SIG-M5 (cell line): ENCODE measurements at places on chromosomes 2 and 18.

DNA sequence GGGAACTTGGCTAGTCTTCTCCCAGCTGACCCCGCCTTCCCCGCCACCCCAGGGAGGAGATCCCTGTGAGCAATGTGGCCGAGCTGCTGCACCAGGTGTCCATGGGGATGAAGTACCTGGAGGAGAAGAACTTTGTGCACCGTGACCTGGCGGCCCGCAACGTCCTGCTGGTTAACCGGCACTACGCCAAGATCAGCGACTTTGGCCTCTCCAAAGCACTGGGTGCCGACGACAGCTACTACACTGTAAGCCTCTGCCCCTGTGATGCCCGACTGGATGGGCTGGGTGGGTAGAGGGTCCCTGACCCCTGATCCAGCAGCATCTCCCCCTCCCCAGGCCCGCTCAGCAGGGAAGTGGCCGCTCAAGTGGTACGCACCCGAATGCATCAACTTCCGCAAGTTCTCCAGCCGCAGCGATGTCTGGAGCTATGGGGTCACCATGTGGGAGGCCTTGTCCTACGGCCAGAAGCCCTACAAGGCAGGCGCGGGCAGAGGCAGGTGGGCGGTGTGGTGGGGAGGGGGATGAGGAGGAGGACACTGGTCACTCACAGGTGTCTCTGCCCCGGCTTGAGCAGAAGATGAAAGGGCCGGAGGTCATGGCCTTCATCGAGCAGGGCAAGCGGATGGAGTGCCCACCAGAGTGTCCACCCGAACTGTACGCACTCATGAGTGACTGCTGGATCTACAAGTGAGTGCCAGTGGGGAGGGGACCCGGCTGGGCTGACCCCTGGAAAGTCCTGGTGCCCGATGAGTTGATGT, 24.2 kb downstream of the ZAP70 start:
- no peak for DNase-seq

GRCh38 chr2:183967756-183968155, 630.6 kb upstream of the ZNF804A start:
- DNase-seq: no peak

DNA sequence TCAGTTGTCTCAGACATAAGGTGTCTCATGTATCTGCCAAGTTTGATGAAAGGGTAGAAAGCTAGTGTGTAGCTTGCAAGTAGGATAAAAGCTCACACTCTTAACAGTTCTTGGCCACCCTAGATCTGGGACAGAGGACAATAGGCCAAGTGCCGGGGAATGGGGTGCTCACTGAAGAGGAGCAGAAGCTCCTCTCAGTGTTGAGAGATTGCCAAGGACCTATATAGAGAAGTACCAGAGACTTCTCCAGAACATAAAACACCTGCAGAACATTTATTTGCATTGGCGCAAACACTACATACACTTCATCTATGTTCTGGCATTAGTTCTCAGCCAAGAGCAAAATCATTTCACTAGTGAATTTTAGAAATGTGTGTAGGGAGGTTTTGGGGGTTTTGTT, 2.9 kb upstream of the GTF3C3 start:
- no peak for DNase-seq

DNA sequence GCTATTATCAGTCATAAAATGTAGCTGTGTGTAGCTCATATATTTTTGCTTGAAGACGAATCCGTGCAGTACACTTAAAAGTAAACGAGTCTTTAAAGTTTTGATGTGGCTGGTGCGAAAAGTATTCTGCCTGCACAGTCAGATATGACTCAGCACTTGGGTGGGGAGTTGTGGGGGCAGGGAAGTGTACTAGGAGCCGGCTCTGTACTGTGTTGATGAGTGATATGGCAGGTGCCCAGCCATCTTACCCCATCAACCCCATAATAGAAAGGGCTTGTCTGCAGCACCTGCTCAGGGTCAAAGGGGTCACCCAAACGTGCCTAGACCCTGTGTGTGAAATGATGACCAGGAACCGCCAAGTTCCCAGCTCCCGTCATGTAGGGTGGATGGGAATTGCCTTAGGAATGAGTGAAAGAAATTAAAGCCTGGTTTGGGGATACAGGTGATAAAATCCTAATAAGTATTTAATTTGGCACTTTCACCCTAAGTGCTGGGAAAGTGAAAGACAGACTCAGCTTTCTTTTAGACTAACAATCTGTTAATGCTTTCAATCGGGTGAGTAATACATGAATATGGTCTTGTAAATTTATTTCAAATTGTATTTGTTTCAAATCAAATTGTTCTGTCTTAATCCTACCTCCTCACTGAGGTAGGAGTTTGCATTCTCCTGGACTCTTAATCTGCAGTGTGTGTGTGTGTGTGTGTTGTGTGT, 48.0 kb downstream of the BCL2L11 start:
- DNase-seq: no peak

DNA sequence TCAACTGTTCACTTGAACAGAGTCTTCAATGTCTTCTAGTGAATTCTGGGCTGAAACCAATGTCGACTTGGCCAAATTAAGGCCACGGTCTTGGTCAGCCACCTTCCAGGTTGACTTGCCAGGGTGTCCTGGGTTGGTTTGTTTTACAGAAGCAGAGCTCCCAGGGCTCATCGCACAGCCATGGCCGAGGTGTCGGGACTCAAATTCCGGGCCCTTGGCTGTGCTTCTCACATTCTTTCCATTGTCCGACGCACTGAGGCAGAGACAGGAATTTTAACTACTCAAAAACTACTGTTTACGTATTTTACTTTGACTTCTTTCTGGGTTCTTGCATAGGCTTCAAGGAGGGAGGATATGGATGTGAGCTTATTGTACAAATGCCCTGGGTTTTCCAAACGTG, 51.7 kb downstream of the HPCAL1 start:
- DNase-seq: no peak

DNA sequence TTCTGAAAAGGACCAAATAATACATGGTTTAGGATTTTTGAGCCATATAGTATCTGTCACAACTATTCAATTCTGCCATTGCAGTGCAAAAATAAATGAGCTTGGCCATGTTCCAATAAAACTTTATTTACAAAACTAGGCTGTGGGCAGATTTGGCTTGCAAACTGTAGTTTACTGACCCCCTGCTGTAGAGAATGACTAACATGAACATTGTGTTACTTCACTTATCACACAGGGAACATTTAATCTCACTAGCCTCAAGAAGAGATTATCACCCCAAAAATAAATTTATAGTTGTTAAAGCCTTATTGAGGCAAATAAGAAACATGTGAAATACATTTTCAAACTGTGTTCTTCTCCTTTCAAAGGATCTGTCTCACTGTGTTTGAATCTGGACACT, 766.2 kb downstream of the MBD2 start:
- no peak for DNase-seq

- no peak for DNase-seq
Measured at GRCh38 chr2:18611184-18611583, 21.8 kb upstream of the NT5C1B start.
